ENCODE measurements at places on chromosomes 6 and 20. TPM values are rescaled to one million over a fixed set of nuclear protein-coding genes. Genes with fewer than 3 reads are reported as not detected.
A peak's percentile ranks its signal among the peaks of the same experiment; 100 is the strongest.

- no peak for DNase-seq
These were observed 108.3 kb downstream of the TNFAIP3 start for GRCh38 chr6:137975188-137975940.

The ZNF341 gene
- 1.9 TPM for total RNA-seq

DNA sequence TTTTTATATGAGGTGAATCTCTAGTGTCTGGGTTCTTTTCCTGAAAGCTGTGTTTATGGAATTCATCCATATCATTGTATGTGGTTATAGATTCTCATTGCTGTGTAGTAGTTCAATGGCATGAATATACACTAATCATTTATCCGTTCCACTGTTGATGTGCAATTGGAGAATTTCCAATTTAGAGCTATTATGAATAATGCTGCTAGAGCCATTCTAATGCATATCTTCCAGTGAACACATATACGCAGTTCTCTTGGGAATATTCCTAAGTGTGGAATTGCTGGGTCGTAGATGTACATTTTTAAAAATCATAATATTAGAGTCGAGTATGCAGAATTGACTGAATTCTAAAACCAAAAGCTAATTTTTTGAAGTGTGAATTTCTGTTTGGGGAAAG lies 327.5 kb upstream of the JAG1 start:
- DNase-seq, result no peak

DNA sequence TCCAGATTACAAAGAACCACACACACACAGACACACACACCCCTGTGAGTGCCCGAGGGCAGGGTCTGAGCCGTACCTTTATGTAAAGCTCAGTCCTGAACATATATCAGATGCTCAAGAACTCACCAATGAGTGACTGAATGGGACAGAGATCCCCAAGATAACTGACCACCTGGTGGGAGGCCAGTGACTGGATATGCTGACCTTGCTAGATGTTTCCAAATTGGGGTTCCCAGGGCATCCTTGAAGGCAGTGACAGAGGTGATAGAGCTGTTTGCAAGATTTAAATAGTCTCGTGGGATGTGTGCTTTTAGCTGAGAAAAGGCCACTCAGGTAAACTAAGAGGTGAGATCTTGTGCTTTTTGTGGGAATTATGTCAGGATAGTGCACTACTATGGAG lies 39.3 kb downstream of the KCNK17 start:
- DNase-seq, result no peak

GRCh38 chr20:24559114-24559732 lies 89.8 kb downstream of the SYNDIG1 start:
- DNase-seq, result no peak

DNA sequence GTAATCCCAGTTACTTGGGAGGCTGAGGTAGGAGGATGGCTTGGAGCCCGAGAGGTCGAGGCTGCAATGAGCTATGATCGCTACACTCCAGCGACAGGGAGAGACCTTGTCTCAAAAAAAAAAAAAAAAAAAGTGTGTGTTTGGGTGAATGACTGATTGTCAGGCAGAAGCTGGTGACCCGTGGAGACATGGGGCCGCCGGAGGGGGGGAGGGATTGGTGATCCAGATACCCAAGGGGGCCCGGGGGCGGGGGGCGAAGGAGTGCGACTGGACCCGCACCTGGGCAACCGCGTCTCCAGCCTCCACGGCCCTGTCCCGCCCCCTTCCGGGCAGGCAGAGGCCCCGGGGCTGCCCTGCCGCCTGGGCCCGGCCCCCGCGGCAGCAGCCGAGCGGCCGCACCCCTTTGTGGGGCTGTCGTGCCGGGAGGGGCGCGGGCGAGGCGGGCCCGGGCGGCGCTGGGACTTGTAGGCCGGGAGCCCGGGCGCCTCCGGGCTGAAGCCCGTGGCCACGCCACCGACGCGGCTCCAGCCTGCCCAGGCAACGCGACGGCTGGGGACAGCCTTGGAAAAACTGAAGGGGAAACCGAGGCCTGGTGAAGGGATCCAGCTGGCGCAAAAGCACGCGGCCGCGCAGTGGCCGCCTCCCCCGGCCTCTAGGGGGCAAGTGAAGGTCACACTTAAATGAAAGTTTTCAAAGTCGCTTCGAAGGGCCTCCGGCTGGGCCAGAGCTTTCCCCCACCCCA lies 2.1 kb upstream of the RBM38 start:
- peak; percentile 91 for DNase-seq

The EGFL8 gene
- total RNA-seq, result 6.1 TPM

DNA sequence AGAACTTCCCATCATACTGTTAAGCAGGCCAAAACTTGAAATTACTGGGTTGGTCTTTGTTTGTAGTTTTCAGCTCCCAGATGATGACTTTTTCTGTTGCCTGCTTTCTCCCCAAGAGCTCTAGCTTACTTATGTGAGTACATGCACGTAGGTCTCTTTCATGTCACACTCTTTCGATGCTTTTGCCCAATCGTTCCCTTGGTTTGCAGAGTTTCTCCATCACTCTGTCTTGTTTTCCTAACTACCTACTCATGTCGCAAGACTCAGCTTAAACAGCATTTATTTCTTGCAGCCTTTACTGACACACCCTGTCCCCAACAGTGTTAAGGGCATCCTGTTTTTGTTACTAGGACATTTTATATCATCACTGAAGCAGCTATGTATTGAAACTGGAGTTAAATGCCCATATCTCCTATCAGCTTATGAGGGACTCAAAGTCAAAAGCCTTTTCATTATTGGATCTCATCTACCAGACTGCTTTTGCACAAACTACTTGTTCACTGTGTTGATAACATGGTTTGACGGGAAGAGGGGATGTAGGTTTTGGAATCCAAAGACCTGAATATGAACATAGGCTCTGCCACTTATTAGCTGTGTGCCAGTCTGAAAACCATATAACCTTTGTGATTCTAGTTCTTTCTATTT lies 2.9 kb downstream of the ARG1 start:
- DNase-seq, result no peak

GRCh38 chr6:145887969-145888368 lies 73.4 kb upstream of the FBXO30 start:
- no peak for DNase-seq

GRCh38 chr6:13348334-13349113 lies 20.2 kb upstream of the TBC1D7 start:
- no peak for DNase-seq

- no peak for DNase-seq
These were observed 50.5 kb downstream of the KCNK5 start for GRCh38 chr6:39178804-39179203.

The SFTA2 gene
- total RNA-seq, result not detected

- no peak for DNase-seq
These were observed 605 bp upstream of the PPP1R16B start for GRCh38 chr20:38804682-38805501.

Data from Right ventricle myocardium superior (tissue), 1 donor.